Cortex of kidney (tissue), 1 donor: ENCODE measurements at places on chromosomes 1 and 21.

DNA sequence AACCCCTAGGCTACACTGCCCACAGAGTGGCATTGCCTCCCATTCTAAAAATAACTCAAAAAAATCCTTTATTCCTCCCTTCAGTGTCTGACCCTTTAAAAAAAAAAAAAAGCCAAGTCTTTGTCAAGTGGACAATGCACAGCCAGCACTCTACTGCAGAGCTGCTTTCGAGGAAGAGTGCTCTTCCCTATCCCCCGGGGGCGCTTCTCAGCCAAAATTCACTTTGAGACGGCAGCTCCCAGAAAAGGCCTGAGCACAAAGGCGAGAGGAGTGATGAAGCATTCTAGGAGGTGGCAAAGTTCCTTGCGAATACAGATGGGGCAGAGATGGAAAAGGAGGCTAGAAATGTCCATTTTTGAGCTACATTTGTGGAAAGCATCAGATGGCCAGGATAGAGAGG, 23.3 kb downstream of the EPHA10 start:
- no peak for DNase-seq

GRCh38 chr21:36126208-36126565, 8.7 kb upstream of the CBR3 start:
- DNase-seq, result no peak

DNA sequence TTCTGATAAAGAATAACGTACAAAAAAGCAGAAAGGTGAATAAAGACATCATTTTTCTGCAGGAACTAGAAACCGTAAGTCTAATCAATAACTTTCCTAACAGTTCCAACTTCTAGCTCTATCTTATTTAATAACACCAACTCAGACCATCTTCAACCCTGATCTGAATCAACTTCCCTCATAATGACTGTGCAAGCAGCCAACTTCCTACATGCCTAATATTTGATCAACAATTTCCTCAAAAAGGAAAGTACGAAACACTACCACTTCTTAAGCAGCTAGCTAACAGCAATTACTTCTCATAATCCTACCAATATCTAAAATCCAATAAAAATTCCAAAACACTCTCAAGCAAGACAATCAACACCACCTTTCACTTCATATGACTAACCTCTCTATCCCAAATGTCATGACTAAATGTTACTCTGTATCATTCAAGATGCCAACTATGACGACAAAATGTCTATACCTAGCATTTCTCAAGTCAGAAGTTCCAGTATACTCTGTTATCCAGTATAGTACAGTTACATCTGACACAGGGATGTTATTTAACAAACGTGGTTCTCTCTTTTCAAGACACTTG, 1.7 kb downstream of the COP1 start:
- DNase-seq, result no peak

- DNase-seq, result no peak
Observed at GRCh38 chr1:14350197-14350596, 248.3 kb upstream of the KAZN start.

DNA sequence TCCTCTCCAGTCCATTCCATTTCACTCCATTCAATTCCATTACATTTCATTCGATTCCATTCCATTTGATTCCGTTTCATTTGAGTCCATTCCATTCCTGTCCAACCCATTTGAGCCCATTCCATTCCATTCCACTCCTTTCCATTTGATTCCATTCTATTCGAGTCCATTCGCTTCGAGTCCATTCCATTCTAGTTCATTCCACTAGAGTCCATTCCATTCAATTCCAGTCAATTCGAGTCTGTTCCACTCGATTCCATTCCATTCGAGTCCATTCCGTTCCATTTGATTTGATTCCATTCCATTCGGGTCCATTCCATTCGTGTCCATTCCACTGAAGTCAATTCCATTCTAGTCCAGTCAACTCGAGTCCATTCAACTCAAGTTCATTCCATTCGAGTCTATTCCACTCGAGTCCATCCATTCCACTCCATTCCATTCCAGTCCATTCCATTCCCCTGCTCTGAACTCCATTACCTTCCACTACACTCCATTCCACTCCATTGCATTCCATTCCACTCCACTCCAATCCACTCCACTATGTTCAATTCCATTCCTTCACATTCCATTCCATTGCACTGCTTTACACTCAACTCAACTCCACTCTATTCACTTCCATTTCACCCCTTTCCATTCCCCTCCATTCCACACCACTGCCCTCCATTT, 2569.4 kb upstream of the TPTE start:
- no peak for DNase-seq

- DNase-seq, result no peak
Observed at GRCh38 chr1:20787840-20788795, 1.0 kb upstream of the HP1BP3 start.

- DNase-seq, result no peak
Observed at GRCh38 chr1:32066489-32066873, 6.3 kb upstream of the TMEM39B start.

GRCh38 chr1:26733982-26734381, 38.2 kb downstream of the ARID1A start:
- no peak for DNase-seq

- no peak for DNase-seq
Observed at GRCh38 chr1:246544001-246544400, 22.1 kb downstream of the TFB2M start.

- DNase-seq, result no peak
Observed at GRCh38 chr1:36512842-36513241, 30.1 kb upstream of the CSF3R start.

DNA sequence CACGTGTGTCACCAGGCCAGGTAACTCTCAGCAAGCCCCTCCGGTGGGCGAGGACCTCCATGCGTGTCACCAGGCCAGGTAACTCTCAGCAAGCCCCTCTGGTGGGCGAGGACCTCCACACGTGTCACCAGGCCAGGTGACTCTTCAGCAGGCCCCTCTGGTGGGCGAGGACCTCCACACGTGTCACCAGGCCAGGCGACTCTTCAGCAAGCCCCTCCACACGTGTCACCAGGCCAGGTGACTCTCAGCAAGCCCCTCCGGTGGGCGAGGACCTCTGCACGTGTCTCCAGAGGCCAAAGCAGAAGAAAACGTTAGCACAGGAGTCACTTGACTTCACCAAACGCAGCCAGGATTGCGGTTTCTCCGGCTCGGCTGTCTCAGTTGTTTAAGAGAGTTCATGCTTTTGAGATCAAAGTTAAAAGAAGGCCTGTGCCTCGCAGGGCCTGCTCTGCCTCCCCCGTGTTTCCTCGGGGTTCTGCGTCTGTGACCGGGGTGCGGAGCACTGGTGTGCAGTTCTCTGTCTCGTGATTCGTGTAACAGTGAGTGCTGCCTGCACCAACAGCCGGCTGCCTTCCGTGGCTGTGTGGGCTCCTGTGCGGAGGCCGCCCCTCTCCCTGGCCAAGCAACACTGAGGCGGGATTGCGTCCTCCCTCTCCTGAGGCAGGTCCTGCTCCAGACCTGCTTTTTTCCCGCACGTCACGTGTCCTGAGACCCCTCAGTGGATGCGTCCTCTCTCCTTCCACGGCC, 56.6 kb downstream of the PRKCZ start:
- no peak for DNase-seq

DNA sequence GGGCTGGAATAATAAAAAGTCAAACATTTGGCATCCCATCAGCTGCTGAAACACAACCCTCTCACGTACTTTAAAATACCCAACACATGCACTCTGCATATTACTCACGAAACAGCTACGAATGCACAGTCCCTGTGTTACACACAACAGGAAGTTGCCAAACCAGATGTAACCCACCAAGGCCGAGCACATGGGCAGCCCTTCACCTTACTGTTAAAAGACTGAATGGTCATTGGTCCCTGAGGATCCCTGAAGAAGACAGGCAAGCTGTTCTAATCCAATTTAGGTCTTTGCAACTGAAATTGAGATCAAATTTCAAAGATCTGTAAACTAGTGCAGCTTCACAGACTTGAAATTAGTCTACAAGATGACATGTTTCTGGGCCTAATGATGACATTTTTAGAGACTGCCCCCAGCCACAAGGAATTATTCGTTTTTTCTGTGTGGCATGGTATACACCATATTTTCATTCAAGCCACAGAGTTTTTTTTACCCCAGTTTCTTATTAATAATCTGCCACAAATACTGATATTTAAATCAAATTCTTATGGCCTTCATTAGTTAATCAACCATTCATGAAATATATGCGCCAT, 25.6 kb upstream of the IER5 start:
- DNase-seq, result no peak

- no peak for DNase-seq
Observed at GRCh38 chr1:34373912-34374311, 197.2 kb downstream of the C1orf94 start.

DNA sequence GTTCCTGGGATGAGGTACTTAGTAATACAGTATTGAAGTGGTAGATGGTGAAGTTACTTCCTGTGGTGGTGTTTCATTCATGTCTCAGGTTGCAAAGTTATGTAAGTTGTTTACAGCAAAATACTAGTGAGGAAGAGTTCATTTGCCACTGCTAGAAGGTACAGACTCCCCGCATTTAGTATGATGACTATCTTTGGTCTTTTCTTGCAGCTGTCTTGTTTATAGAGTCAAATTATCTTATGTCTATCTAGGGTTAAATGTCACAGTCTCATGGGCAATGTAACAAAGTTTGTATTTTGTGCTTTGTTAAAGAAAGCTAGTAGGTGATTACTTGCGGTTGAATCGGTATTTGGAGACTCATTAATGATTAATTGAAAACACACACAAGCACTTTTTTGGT, 50.2 kb downstream of the LRRC8D start:
- DNase-seq, result no peak

- no peak for DNase-seq
Observed at GRCh38 chr1:239354231-239354630, 32.1 kb upstream of the CHRM3 start.

DNA sequence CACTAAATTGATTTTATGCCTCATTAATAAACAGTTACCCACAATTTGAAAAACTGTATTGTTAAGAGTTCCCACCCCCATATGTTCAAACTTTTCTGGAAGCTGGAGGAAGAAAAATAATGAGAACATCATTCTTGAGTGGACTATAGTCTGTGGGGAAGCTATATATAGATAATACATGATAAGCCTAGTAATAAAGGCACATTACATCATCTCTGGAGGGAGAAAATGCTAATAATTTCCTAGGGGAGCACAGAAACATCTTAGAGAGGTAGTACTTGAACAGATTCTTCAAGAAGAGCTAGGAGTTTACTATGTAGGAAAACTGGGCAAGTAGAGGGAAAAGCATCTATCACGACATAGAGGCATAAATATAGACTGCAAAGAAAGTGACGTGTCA, 19.6 kb downstream of the CYP2J2 start:
- DNase-seq, result no peak

DNA sequence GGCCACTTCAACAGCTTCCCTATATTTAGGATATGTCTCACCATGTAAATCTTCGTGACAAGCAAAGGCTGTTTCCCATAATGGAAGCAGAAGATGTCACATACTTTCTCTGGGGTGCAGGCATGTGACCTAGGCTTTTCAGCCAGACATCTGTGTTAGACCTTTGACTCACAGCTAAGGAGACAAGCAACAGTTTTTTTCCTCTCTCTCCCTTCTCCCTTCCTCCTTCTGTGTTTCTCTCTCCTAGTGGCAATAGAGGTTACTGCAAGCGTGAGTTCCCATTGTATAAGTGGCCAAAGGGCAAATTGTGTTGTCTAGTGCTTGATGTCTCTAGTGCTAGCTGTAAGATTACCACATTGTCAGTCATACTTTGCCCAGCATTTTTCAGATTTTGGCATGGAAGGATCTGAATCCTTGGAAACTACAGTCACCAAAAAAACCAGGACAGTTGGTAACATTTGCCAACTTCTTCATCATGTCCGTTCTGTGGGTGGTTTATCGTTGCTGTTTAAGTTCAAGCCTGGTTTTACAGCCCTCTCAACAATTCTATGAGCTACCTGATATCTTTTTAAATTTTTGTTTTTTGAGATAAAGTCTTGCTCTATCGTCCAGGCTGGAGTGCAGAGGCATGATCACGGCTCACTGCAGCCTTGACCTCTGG, 44.4 kb upstream of the RABGAP1L start:
- no peak for DNase-seq

- no peak for DNase-seq
Observed at GRCh38 chr1:176786274-176786673, 323.3 kb downstream of the PAPPA2 start.

- no peak for DNase-seq
Observed at GRCh38 chr1:224087286-224087794, 26.6 kb upstream of the FBXO28 start.

GRCh38 chr1:174775621-174776020, 224.1 kb upstream of the CACYBP start:
- DNase-seq, result no peak

- no peak for DNase-seq
Observed at GRCh38 chr1:17028662-17029188, 17.0 kb upstream of the ATP13A2 start.

DNA sequence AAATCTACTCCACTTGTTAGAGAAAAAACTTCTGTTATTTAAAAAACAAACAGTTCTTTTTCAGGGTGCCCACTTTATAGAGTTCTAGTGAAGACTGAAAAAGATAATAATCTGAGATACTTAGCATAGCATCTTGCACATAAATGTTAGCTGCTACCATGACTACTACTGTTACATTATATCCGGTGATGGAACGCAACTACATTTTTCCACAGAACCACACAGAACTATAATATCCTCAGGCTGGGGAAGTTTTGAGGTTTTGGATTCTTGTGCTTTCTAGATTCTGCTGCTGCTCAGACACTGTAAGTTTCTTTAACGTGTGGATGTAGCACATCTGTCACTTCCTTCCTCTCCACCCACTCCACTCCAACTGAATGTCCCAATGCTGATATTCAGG, 110.3 kb downstream of the PTPN14 start:
- DNase-seq, result no peak

- DNase-seq, result no peak
Observed at GRCh38 chr1:20485527-20486456, at the start of gene CAMK2N1. CAMK2N1 (minus strand) TSS chr1:20486210; CDS start chr1:20485379, 831 bp downstream.

DNA sequence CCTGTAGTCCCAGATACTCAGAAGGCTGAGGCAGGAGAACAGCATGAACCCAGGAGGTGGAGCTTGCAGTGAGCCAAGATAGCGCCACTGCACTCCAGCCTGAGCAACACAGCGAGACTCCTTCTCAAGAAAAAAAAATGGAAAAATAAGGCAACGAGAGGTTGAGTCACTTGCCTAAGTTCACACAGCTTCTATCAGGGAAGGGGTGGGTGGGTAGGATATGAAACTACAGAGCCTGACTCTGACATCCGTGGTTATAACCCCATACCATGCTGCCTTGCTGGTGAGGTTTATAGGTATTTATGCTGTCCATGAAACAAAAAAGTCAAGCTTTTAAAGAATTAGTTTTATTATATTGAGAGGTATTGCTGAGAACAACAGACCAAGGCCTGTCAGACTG, 61.5 kb upstream of the RAB4A start:
- no peak for DNase-seq
